GM23248 (cell line): ENCODE measurements at places on chromosomes 1 and 21. TPM values are rescaled to one million over a fixed set of nuclear protein-coding genes. Genes with fewer than 3 reads are reported as not detected.

GRCh38 chr1:118621839-118622238 is 366.3 kb downstream of the TBX15 start:
- DNase-seq, result no peak

DNA sequence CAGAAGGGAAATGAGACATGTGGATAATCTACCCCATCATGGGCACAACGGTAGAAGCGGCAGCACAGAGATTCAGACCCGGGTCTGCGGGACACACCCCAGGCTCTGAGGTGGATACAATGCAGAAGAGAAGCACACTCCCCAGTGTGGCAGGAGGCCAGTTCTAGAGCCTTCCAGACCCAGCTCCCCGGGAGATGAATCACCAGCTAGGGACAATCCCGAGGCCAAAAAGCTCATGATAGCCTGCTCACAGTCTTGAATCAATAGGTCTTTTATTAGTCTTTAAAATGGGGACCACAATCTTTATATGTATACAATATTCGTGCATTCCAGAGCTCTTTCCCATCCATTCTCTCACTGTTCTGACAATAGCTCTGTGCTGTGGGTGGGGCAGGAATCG is 57.3 kb upstream of the DIRAS3 start:
- peak; percentile 74 for DNase-seq

DNA sequence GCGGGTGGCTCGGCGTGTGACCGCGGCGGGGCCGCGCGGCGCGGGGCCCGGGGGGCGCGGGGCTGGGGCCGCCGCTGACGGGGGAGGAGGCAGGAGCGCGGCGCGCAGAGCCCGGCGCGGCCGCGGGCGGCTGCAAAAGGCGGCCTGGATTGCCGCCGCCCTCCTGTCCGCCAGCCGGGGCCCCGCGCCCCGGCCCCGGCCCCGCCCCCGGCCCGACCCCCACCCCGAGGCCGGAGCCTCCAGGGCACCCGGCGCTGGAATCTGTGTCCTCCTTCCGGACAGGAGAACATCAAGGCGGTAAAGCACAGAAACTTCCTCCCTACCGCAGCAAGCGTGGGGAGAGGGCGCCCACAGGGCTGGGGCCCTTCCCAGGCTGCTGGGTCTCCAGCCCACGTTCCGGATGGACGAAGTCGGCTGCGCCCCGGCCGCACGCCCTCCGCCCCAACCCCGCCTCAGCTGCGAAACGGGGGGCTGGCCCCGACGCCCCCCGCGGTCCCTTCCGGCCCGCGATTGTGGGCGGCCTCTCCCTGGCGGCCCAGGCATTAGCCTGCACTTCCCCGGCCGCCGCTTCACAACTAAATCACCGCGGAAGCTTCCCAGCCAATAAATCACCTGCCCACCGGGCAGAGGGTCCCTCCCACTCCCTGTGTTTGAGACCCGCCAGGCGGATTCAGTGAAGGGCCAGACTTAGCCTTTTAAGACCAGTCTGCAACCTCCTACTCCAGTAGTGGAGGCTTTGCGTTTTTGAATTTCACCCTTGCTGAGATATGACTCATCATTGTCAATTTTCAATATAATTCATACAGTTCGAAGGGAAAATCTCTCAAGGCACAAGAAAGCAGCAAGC is 106.0 kb downstream of the SLC45A1 start:
- DNase-seq, result peak; percentile 78

DNA sequence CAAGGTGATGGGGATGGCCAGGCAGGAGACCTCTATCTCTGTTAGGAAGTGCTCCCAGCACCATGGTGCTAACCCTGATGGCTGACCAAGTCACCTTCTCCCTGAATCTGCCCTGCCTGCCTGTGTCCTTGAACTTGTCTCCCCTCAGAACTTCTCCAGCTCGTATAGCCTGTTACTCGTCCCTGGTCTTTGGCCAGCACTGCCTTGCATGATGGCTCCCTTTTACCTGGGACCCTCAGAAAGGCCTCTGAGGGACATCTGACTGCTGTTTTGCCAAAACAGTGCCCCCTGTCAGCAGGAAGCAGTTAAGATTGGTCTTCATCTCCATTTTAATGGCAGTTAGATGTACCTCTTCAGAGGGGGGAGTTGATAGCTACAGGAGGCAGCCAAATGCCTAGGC is 148.3 kb downstream of the RHOU start:
- no peak for DNase-seq

DNA sequence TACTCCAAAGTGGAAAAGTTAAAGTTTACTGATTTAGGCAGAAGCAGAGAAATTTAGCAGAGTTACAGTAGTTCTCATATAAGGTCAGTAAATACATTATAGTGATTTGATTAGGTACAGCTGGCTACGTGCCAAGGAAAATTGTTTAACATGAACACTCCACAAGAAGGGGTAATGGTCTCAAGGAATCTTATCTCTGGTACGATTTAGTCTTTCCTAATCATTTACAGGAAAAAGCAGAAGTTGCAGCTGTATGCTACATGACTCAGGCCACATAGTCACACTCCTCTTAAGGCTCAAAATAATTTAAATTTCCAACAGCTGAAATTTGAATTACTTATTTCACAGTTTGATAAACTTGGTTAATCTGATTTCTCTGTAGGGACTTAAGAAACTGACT is 36.9 kb upstream of the OR2B11 start:
- peak; percentile 11 for DNase-seq

- DNase-seq, result peak; percentile 44
These were observed 987 bp downstream of the MED8 start for GRCh38 chr1:43388613-43389012.

DNA sequence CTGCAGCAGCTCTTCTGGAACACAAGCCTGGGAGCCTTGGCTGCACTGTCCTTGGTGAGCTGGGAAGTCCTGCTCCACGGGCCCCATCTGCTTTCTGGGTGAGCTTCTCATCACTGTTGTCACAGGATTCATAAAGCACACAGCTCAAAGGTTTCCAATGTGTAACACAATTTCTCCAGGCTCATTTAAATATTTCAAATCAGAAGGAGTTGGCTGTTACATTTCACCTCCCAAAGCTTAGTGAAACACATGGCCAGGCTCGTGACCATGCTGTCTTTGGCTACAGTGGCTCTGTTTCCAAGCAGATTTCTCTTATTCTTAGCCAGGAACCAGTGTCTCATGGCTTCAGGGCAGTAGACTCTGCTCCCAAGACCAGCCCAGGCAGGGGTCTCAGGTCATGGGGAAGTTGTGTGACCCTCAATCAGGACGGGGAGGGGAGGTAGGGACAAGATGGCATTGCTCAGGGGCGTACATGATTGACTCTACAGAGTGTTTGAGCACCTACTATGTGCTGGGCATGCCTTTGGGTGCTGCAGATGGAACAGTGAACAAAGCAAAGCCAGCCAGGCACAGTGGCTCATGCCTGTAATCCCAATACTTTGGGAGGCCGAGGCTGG is 353.0 kb downstream of the NPHP4 start:
- DNase-seq, result no peak

- no peak for DNase-seq
These were observed 20.6 kb upstream of the BACE2 start for GRCh38 chr21:41147096-41147978.

DNA sequence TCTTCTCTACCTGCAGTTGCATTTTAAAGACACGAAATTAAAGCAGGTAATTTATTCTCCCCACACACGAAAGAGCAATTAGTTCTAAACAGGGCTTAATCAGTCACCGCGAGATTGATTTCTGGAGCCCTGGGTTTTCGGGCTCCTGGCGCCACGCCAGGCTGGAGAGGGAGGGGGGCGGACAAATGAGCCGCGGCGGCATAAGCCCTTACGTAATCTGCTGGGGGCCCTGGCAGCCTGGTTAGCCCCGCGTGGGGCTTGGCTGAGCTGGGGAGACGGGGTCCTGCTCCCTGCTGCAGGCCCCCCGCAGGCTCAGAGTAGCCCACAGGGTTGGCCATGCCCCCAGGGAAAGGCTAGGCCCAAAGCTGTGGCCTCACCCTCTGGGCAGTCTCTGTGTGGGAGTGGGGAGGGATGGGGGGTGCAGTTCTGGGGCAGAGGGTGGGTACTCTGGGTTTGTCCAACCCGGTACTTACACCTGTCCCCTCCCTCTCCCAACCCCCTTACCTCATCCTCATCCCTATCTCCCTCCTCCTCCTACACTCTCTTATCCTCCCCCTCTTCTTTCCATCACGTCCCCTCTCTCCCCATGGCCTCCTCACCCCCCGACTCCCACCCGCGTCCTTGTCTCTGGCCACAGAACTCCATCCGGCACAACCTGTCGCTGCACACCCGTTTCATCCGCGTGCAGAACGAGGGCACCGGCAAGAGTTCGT is 19.9 kb downstream of the FOXO6 start:
- peak; percentile 33 for DNase-seq

GRCh38 chr1:231807541-231807940 is 181.0 kb downstream of the DISC1 start:
- peak; percentile 11 for DNase-seq

GRCh38 chr1:6872573-6873261 is 87.5 kb downstream of the CAMTA1 start:
- DNase-seq, result no peak

GRCh38 chr1:113809670-113810602 is 2.3 kb downstream of the RSBN1 start:
- peak; percentile 55 for DNase-seq

- DNase-seq, result no peak
These were observed 12.5 kb downstream of the PODN start for GRCh38 chr1:53074313-53075154.

DNA sequence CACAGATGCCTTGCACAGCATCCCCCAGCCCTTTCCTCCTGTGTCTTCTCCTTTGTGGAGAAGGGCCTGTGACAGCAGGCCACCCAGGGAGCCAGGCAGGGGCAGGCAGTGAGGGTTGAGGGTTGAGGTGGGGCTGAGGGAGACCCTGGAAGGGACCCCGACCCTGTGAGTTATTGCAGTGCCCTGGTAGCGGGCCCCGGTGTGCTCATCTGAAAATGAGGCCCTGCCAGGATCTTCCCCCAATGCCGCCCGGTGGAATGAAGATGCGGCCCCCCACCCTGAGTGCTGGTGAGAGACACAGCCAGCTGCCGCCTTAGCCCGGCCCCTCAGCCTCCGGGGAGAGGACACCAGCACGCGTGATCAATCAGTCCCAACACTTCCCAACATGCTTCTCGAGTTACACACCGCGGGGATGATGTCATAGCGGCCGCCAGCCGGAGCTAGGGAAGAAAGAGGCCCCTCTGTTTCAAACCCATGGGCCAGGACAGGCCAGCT is 36.2 kb upstream of the ACTRT2 start:
- DNase-seq, result no peak

DNA sequence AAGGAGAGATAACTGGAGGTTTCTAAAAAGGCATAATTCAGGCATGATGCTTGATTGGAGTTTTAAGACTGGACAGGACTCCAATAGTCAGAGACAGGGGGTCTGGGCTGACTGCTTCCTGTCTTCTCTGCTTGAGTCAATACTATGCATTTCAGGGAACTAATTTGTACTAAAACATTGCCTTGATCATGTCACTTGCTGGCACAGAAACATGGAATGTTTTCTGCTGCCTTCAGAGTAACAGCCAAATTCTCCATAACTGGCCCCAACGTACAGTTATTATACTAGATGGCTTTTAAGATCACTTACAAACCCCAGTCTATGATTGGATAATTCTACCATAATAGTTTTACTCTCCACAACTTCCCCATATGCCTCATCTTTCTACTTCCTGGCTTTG is 247.0 kb downstream of the DNM3 start:
- DNase-seq, result no peak

GRCh38 chr21:45970674-45971615 is 10.6 kb upstream of the COL6A1 start:
- DNase-seq, result peak; percentile 69

- no peak for DNase-seq
These were observed 410 bp downstream of the TXNDC12 start for GRCh38 chr1:52054496-52055065.

DNA sequence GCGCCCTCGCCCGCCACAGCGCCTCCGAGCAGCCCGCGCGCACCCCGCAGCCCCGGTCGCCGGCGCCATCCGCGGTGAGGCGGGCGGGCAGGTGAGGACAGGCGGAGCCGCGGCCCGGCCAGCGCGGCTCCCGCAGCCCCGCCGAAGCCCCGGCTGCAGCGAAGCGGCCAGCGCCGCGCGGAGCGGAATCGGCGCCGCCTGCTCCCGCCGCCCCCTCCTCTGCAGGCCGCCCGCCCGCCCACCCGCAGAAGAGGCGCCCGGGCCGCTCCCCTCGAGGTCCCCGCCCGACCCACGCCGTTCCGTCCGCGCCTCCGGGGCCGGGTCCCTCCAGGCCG is 1.3 kb downstream of the PRDM16 start:
- DNase-seq, result no peak

GRCh38 chr1:110155878-110156522 is 5.7 kb downstream of the SLC6A17 start:
- peak; percentile 73 for DNase-seq

GRCh38 chr1:185595835-185596667 is 138.1 kb upstream of the HMCN1 start:
- peak; percentile 52 for DNase-seq

DNA sequence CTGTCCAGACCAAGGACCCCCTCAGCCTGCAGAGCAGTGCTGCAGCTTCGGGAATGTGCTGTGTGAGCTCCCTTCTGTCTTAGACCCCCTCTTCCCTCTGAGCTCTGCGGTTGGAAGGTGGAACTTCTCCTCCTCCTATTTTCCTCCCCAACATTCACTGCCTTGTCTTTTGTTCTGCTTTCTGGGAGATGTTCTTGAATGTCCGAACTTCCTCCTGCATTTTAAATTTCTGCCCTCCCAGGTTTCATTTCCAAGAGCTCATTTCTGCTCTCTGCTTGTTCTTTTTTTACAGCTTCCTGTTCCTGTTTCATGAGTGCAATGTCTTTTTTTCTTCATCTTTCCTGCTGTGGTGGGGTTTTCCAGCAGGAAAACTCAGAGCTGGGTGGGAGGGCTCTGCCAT is 29.3 kb downstream of the RRP1 start:
- no peak for DNase-seq

DNA sequence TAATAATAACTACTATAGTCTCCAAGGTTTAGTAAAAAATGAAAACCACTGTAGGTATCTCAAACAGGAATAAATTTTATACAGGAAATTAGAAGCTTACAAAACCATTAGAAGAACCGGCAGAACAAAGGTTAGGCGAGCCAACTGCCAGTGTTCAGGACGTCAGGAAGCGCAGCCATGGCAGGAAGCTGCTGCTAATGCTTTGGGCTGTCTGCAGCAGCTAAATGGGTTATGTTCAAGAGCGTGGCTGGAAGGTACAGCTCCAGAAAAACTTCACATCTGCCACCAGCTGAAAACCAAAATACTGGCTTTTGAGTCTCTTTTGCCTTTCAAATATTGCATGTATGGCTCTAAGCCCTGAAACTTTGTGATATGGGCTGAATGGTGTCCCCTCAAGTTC is 35.7 kb upstream of the MYSM1 start:
- DNase-seq, result no peak

GRCh38 chr1:7401814-7402547 is 369.1 kb upstream of the VAMP3 start:
- DNase-seq, result peak; percentile 99

LRRC53 gene
- not detected in 2 replicates for total RNA-seq

SPRR5 gene
- not detected in 2 replicates for total RNA-seq

OR10J1 gene
- total RNA-seq, result not detected in 2 replicates

RNU1-4 gene
- total RNA-seq, result under 0.01 TPM in 1 of 2 replicates, not detected in the other

GPR89A gene
- 32.6 and 51.2 TPM in 2 replicates for total RNA-seq

SLC26A9 gene
- not detected in 2 replicates for total RNA-seq

TRIM17 gene
- total RNA-seq, result not detected in 2 replicates

PLEKHG5 gene
- 7.0 and 7.6 TPM in 2 replicates for total RNA-seq
